GM23248 (cell line): ENCODE measurements at places on chromosomes 4 and X. TPM values are rescaled to one million over a fixed set of nuclear protein-coding genes. Genes with fewer than 3 reads are reported as not detected.

- DNase-seq, result peak; percentile 58
These were observed 17.9 kb downstream of the SMIM14 start for GRCh38 chr4:39620551-39621313.

Gene ZNF630
- 0.22 and 0.25 TPM in 2 replicates for total RNA-seq

Gene BRS3
- not detected in 2 replicates for total RNA-seq

DNA sequence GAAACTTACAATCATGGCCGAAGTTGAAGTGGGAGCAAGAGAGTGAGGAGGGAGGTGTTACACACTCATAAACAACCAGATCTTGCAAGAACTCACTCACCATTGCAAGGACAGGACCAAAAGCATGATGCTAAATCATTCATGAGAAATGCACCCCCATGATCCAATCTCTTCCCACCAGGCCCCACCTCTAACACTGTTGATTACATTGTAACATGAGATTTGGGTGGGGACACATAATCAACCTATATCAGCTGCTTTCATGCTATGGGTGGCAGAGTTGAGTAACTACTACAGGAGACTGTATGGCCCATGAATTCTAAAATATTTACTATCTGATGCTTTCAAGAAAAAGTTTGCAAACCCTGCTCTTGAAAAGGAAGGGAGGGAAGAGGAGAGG, 155.1 kb downstream of the DEFB131A start:
- DNase-seq, result no peak

- peak; percentile 57 for DNase-seq
These were observed 15.0 kb downstream of the RGN start for GRCh38 chrX:47093248-47093647.

DNA sequence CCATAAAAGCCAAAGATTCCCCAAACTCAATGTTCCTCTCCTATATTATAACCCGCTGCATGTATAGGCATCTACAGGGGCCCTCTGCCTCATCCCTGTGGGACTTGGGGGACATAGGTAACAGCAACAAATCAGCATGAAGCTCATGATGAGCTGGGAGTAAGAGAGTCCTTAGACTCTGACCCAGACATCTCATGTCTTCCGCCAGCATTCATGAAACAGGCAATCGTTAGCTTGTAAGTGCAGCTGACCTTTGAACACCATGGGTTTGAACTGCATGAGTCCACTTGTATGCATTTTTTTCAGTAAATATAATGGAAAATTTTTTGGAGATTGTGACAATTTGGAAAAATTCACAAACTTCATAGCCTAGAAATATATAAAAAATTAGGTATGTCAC, 10.4 kb upstream of the SCOC start:
- DNase-seq, result no peak

Gene POF1B
- total RNA-seq, result not detected in 2 replicates

DNA sequence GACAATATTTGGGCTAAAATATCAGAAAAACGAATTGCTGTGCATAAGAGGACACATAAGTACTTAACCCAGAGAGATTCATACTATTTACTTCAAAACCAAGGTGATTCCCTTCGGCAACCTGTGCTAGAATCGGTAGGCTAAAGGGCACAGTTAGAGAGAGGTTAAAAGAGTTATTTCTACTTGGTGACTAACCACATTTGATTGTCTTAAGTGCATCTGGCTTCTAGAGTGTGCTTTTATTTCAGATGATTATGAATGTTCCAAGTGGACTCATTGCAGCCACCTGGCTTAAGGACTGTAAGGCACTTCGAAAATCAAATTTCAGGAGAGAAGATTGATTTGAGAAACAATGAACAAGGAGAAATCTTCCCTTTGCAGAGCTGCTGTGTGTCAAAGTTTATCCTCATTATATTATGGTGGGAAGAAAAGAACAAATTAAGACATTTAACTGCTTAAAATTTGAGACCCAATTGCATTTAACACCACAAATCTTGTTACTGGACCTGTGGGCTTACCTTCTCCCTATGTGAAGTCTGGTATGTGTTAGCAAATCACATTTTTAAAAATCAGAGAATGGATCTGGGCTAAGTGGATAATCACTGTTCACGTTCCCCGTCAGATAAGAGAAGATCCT, 34.0 kb downstream of the PHOX2B start:
- no peak for DNase-seq

Gene VSIG1
- total RNA-seq, result not detected in 2 replicates

DNA sequence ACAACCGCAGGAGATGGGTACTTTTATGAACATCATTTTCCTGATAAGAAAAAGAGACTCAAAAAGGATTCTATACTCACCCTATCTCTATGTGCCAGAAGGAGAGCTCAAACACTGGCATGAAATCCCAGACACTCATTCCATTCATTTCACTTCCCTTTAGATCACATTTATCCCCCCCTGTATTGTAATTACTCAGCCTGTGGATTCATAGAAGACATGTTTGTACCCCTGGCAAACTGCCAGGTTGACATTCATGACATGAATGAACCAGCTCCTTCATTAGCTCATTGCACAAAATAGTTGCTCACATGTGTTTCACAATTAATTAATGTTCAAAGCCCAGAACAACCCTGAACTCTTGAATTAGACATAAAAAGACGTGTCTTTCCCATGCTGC, 4.9 kb downstream of the SMR3A start:
- no peak for DNase-seq

Gene HSFX2
- 0.43 TPM in 1 of 2 replicates, not detected in the other for total RNA-seq

Gene NUP62CL
- not detected in 2 replicates for total RNA-seq
